ENCODE measurements at places on chromosomes 4 and X. TPM values are rescaled to one million over a fixed set of nuclear protein-coding genes. Genes with fewer than 3 reads are reported as not detected.

Gene HTRA3
- polyA plus RNA-seq = 13.1 TPM

Gene RBMXL3
- polyA plus RNA-seq = not detected

Gene PABPC5
- 5.5 TPM for polyA plus RNA-seq

Gene GAGE12E
- not detected for polyA plus RNA-seq

Gene DCAF8L2
- not detected for polyA plus RNA-seq

Gene SSX4
- not detected for polyA plus RNA-seq

Gene TASL
- polyA plus RNA-seq = 0.47 TPM

Gene MAGEA1
- polyA plus RNA-seq = not detected

- no peak for DNase-seq
Observed at GRCh38 chr4:25727711-25728493, 72.3 kb downstream of the SLC34A2 start.

GRCh38 chr4:38752372-38752940 lies 30.3 kb downstream of the TLR10 start:
- peak; percentile 42 for DNase-seq

- DNase-seq = peak; percentile 73
Observed at GRCh38 chr4:55321707-55322264, 24.3 kb upstream of the SRD5A3 start.

DNA sequence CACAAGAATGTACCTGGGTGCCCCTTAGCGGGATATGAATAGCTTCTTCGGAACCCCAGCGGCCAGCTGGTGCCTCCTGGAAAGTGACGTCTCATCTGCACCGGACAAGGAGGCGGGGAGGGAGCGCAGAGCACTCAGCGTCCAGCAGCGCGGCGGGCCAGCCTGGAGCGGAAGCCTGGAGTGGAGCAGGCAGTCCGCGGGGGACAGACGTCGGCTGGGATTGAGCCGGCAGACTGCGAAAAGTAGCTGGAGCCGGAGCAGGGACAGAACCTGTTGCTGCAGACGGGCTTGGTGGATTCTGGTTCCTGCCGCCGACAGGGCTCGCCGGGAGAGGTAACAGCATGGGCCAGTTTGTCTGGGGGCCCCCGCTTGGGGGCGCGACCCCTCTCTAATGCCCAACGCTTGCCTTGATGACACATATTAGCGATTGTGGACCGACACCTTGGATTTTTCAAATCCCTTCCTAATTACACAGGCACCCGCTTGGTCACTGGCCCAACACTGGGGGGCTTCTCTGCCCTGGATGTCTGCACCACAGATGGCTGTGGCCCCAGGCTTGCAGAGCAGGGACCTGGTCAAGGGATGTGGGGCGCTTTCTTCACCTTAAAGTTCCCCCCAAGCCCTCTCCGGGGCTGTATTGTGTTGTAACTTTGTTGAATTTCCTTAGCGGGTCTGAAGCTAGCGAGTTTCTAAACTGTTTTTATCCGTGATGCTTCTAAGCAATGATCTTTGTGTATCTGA lies at the start of gene NPFFR2:
Gene NPFFR2 (plus strand): TSS at position 133 of the 741 bp plus-strand sequence. CDS start 96,592 bp downstream, outside the sequence.
- DNase-seq = peak; percentile 20

DNA sequence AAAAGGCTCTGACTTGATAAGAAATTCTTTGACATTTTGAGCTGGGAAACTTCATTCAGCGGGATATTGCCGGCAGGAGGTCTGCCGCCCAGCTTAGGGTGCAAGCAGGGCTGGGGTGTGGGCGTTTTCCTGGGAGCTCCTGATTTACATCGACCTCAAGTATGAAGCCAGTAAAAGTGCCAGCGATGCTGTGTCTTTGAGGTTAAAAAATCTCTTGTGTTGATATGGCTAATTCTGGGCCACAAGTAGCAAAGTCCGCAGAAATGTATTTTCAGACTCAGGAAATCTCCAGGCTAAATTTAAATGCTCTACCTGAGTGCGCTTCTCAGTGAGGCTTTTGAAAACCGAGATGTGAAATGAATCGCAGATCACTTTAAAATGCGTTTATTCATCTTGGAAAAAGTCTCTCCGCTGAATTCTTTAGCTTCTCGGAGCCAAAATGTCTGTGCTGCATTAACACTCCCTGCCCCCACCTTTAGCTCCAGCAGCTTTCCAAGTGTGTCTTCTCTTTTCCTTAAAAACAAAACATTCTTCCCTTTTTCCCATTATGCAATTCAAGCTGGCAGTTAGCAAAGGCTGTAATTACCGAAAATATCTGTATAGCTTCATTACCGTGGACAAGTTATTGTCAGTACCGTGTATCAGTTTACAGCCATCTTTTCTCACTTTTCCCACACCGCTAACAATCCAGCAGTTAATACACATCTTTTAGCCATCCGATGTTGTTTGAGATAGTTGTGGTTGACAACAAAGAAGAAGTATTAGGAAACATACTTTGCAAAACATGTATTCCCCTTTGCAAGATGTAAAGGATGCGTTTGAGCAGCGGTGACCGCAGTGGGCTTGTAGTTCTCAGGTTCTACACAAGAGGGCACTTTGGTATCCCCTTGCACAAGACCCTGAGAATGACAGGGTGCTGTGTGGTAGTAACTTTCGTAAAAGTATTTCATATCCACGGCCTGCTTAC lies 136.0 kb upstream of the STX18 start:
- DNase-seq = no peak

- no peak for DNase-seq
Observed at GRCh38 chr4:7511525-7511924, 76.8 kb upstream of the PSAPL1 start.

- no peak for DNase-seq
Observed at GRCh38 chr4:24470666-24471485, 113.5 kb downstream of the DHX15 start.

GRCh38 chr4:124343661-124344171 lies 368.8 kb downstream of the ANKRD50 start:
- no peak for DNase-seq

DNA sequence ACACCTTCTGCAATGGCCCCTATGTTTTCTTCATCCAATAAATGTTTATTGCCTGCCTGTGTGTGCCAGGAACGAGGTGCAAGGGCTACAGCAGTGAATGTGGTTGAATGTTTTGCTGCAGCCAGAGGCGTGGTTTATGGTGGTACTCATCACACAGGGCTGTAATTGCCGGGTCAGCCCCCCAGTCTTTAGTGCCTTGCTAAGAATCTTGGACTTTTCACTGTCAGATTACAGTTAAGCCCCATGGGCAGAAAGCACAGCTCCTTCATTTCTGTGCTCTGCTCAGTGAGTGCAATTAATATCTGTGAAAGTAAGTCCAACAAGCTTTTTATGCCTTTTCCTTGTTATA lies 67.8 kb downstream of the TAPT1 start:
- DNase-seq = no peak

DNA sequence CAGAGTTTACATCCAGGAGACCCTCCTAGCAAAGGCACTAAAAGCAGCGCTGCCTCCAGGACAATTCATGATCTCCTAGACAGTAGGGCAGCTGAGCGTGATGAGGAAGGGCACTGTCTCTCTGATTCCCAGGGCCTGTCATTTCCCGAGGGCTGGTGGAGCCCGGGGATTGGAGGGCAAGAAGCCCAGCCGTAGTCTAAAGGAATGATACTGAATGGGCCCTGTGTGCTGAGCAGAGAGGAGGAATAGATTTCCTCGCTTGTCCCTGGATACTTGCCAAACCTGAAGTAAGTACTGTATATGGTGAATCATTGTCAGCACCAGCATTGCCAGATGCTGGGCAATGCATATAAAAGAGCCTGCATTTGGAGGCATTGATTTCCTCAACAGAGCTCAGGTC lies 88.0 kb upstream of the SLITRK2 start:
- DNase-seq = no peak

- no peak for DNase-seq
Observed at GRCh38 chrX:1421433-1422134, 29.7 kb upstream of the SLC25A6 start.

GRCh38 chr4:168630445-168631187 lies 133.8 kb downstream of the PALLD start:
- DNase-seq = no peak

DNA sequence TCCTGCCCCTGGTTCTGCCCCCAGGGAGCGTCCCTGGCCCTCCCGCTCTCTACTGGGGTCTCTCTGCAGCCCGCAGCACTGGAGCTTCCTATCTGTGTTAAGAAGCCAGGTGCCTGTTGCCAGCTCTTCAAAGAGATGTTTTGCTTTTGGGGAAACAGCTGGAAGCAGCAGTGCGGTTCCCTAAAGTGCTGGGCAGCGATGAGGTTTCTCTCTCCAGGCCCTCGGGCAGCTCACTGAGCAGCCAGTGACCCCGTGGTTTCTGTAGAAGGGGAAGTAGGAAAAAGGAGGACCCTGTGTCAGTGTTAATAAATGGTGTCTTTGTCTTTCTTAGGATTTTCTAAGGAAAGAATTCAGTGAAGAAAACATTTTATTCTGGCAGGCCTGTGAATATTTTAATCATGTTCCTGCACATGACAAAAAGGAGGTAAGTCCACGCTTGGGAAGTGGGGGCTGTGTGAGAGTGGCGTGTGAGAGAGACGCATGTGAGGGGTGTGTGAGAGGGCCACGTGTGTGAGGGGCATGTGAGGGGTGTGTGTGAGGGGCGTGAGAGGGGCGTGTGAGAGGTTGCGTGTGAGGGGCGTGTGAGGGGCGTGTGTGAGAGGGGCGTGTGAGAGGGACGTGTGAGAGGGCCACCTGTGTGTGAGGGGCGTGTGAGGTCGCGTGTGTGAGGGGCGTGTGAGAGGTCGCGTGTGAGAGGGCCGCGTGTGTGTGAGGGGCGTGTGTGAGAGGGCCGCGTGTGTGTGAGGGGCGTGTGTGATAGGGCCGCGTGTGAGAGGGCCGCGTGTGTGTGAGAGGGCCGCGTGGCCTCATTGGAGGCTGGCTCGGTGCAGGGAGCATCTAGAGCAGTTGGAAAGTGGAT lies 27.1 kb upstream of the HGFAC start:
- DNase-seq = no peak

- DNase-seq = no peak
Observed at GRCh38 chr4:26992657-26993361, 132.2 kb downstream of the STIM2 start.

- DNase-seq = no peak
Observed at GRCh38 chr4:185033950-185034349, 15.7 kb downstream of the HELT start.

GRCh38 chr4:169117591-169118081 lies 107.6 kb upstream of the CBR4 start:
- no peak for DNase-seq

DNA sequence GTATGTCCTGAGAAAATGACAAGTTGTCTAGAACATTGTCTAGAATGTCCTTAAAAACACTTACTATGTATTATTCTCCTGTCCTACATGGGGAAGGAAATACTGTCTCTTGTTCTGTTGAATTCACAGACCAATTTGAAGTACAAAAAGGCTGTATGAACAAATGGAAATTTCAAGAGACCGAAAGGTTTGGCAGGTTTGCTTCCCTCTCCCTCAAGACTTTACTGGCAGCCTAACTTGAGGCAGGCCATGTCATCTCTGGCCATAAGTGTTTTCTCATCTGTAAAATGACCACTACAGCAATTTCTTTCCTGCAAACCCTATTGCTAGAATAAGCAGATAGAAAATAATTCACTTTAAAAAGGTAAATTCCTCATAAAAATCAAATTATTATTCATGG lies 191.2 kb upstream of the BMP3 start:
- no peak for DNase-seq

DNA sequence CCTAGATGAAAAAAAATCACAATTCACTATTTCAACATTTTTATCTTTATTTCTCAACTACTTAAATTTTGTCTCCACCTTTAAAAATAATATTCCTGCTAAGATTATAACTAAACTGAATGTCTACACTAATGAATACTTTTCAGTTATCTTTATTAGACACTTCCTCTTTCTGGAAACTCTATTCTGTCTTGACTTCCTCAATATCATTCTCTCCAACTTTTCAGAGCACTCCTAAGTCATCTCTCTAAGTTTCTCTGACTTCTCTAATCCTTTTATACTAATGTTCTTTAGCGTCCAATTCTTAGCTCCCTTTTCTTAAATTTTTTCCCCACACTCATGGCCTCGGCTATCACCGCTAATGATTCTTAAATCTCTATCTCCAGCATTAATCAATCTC lies 374.2 kb downstream of the FBXO8 start:
- DNase-seq = no peak

- DNase-seq = no peak
Observed at GRCh38 chr4:68570122-68570507, 6.0 kb downstream of the UGT2B17 start.

DNA sequence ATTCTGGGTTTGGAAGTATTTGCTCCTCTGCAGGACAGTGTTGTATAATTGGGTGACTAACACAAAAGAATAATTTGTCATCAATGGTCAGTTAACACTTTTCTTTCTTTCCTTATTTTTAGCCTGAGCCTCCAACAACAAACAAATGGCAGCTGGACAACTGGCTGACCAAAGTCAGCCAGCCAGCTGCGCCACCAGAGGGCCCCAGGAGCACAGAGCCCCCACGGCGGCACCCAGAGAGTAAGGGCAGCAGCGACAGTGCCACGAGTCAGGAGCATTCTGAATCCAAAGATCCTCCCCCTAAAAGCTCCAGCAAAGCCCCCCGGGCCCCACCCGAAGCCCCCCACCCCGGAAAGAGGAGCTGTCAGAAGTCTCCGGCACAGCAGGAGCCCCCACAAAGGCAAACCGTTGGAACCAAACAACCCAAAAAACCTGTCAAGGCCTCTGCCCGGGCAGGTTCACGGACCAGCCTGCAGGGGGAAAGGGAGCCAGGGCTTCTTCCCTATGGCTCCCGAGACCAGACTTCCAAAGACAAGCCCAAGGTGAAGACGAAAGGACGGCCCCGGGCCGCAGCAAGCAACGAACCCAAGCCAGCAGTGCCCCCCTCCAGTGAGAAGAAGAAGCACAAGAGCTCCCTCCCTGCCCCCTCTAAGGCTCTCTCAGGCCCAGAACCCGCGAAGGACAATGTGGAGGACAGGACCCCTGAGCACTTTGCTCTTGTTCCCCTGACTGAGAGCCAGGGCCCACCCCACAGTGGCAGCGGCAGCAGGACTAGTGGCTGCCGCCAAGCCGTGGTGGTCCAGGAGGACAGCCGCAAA lies 106.0 kb downstream of the KLHL8 start:
- no peak for DNase-seq

GRCh38 chr4:40622913-40623312 lies 6.8 kb downstream of the RBM47 start:
- DNase-seq = no peak

- DNase-seq = no peak
Observed at GRCh38 chrX:55867708-55868107, 150.2 kb downstream of the RRAGB start.

- DNase-seq = no peak
Observed at GRCh38 chr4:55125763-55126541, 557 bp upstream of the KDR start.

- DNase-seq = no peak
Observed at GRCh38 chr4:1813915-1814314, 20.8 kb downstream of the FGFR3 start.

DNA sequence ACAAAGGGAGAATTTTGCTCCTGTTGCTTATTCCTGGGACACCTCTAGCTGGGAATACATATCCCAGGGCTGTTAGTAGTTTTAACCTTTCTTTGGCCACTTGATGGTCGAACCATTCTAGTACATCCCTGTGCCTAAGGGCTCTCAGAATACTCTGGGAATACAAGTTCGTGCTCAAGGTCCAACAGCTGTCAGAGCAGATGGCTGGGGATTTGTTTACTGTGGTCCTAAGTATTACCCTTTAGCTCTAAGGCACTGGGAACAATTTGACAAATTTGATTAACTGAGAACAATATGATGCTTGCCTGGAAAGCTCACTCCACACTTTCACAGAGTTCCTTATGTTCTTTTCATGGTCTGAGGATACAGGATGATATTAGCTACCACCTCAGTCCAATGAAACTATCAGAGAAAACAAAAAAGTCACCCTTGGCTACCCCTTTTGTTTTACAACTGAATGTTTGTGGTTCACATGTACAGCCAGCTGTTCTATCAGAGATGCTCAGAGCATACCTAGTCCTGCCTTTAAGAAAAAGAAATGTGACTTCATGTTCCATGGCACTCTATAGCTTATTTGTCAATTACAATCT lies 47.4 kb upstream of the PHOX2B start:
- no peak for DNase-seq

All from renal cortex interstitium (tissue), 15 donors.